ENCODE measurements at places on chromosomes 3 and 15. TPM values are rescaled to one million over a fixed set of nuclear protein-coding genes. Genes with fewer than 3 reads are reported as not detected.

The MAPKAPK3 gene
- total RNA-seq, result 430 TPM

The BTD gene
- total RNA-seq, result 10.3 TPM

The ZNF774 gene
- total RNA-seq, result 2.2 TPM

The CCDC39 gene
- total RNA-seq, result not detected

The SLC22A14 gene
- not detected for total RNA-seq

The TXNRD3 gene
- 5.4 TPM for total RNA-seq

The RAD18 gene
- total RNA-seq, result 6.3 TPM

The SENP8 gene
- total RNA-seq, result 6.3 TPM

The RPUSD2 gene
- 10.1 TPM for total RNA-seq

The RBPMS2 gene
- 215 TPM for total RNA-seq

The SLC9C1 gene
- total RNA-seq, result 1.7 TPM

Measured in Right ventricle myocardium superior (tissue), 1 donor.